NCI-H774 (cell line): ENCODE measurements at places on chromosomes 6 and 20.

- DNase-seq, result no peak
Observed at GRCh38 chr6:104400844-104401243, 458.9 kb downstream of the HACE1 start.

GRCh38 chr6:90249458-90249857, 47.2 kb downstream of the BACH2 start:
- no peak for DNase-seq

DNA sequence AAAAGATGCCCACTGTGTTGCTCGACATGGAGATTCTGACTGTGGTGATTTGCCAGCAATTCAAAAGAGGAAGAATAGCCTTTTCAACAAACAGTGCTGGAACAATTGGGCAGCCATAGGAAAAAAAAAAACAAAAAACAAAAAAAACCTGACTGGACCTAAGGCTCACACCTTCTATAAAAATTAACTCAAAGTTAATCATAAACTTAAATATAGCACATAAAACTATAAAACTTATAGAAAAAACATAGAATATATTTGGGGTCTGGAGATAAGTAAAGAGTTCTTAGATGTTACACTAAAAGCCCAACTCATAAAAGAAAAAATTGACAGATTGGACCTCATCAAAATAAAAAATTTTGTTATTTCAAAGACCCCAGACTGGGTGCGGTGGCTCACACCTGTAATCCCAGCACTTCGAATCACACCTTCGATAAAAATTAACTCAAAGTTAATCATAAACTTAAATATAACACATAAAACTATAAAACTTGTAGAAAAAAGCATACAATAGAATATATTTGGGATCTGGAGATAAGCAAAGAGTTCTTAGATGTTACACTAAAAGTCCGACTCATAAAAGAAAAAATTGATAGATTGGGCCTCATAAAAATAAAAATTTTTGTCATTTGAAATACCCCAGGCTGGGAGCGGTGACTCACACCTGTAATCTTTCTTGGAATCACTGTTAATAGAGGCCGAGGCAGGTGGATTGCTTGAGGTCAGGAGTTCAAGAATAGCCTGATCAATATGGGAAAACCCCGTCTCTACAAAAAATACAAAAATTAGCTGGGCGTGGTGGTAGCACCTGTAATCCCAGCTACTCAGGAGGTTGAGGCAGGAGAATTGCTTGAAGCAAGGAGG, 115.6 kb upstream of the FAM83B start:
- no peak for DNase-seq

GRCh38 chr6:132491303-132491702, 21.6 kb downstream of the STX7 start:
- DNase-seq, result no peak

DNA sequence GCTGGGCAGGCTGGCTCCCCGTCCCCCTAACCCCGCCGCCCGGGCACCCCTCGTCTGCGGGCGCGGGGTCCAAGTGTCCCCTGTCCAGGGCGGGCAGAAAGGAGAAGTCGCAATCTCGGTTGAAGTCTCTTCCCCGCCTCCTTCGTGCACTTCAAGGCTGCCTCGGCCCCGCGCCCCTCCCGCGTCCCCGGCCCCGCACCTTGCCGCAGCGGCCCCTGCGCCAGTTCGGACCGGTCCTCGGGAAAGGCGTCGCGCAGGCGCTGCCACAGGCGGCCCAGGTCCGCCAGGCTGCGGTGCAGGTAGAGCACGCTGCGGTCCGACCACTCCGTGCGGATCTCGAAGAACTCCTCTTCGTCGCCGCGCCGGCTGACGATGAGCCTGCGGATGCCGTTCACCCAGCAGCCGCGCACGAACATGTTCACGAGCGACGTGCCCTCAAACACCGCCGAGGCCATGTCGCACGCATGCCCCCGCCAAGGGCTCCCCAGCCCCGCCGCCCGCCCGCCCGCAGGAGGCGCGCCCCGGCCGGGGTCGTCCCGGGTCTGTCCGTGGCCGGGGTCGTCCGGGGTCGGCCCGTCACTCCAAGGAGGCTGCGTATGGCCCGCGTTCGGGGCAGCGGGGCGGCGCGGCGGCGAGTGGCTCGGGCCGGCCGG, at the start of gene PXDC1:
TSS of gene PXDC1 (minus strand) at position 637 of the 653 bp plus-strand sequence. CDS start at position 455, 182 bp downstream.
- no peak for DNase-seq

GRCh38 chr20:969868-970267, 32.2 kb downstream of the RSPO4 start:
- DNase-seq, result no peak

DNA sequence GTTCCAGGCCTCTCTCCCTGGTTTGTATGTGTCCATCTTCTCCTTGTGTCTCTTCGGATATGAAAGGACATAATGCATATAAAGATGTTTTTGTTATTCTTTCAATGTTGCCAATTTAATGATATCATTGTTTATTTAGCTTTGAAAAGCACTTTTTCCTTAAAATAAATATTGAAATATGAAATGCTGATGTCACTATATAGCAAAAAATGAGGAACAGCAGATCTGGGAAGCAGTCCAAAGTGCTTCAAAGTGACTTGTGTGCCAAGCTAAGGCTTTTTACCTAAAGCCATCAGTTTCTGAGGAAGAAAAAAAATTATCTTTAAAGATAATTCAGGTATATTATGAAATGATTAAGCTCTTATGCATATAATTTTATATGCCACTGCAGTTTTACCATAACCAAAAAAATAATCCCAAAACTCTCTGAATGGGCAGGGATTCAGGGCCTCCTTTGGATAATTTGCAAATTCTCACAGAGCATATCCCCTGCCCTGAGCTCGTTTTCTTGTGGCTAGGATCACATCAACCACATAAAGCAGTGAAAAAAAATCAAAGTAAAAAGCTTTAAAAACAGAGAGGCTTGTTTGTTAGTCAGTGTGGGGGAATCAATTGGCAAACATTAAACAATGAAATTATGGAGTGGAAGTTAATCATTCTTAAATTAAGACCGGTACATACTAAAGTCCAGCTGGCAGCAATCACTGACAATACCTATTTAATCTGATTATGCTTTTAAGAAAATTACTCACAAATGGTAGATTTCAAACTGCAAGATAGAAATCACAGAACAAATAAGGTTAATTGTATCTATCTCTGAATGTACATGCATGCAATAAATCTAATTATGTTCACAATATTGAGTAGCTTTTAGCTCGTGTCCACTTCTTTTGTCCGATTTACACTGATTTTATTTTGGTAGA, 1027.9 kb upstream of the ADGRB3 start:
- peak; percentile 77 for DNase-seq

- DNase-seq, result no peak
Observed at GRCh38 chr6:74066168-74066871, 370.3 kb downstream of the CD109 start.

- no peak for DNase-seq
Observed at GRCh38 chr20:10579942-10580341, 93.9 kb downstream of the JAG1 start.

- DNase-seq, result no peak
Observed at GRCh38 chr20:43506238-43506637, 1.3 kb upstream of the L3MBTL1 start.

- DNase-seq, result no peak
Observed at GRCh38 chr6:47195011-47195650, 114.6 kb downstream of the TNFRSF21 start.

- no peak for DNase-seq
Observed at GRCh38 chr6:73832313-73832712, 136.3 kb downstream of the CD109 start.

DNA sequence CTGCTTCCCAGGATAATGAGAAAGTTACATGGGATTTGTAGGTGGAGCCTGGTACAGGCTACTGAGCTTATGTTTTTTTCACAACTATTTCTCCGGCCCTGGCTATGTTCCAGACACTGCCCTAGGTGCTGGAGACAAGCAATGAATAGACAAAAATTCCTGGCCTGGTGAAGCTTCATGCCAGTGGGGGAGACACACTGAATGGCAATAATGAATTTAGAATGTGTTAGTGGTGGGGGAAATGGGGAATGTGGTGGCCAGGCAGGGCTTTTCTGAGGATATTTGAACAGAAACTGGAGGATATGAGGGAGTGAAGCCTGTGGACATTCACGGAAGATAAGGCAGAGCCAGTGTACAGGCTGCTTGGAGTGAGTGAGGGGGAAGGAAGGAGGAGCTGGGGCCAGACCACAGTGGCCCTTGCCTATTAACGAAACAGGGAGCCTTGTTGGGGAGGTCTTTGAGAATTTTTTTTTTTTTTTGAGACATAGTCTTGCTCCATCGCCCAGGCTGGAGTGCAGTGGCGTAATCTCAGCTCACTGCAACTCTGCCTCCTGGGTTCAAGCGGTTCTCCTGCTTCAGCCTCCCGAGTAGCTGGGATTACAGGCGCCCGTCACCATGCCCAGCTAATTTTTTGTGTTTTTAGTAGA, 6.6 kb downstream of the FOXS1 start:
- DNase-seq, result no peak

DNA sequence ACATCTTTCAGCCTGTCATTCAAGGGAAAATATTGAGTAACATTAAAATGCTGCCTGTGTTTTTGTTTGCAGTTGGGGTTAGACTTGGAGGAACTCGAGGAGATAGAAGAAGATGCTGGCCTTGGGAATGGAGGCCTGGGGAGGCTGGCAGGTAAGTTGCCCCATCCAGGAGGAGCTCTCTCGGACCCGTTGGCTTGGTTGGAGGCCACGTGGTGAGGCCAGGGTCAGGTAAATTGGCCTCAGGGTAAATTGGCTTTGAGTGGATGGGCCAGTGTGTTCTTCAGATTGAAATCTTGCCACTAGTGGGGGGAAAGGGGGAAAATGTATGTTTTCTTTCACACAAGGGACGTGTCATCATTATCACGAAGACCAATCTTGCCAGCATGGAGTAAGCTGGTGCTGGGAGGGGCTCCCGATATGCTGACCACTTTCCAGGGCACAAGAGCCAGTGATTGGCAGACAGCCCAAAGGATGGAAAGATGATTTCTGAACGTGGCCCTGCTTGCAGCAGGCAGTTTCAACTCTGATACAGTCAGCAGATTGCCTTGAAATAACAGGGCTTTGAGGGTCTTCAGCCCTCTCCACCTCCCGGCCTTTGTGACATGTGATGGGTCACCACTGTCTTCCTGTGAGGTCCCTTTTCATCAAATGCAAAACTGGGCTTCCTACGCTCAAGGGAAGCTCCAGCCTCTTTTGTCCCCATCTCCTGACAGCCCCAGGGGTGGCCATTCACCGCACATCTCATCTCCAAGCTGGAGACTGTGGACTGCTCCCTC, 21.4 kb downstream of the PYGB start:
- DNase-seq, result no peak

- DNase-seq, result no peak
Observed at GRCh38 chr6:45533386-45533785, 155.7 kb upstream of the SUPT3H start.

DNA sequence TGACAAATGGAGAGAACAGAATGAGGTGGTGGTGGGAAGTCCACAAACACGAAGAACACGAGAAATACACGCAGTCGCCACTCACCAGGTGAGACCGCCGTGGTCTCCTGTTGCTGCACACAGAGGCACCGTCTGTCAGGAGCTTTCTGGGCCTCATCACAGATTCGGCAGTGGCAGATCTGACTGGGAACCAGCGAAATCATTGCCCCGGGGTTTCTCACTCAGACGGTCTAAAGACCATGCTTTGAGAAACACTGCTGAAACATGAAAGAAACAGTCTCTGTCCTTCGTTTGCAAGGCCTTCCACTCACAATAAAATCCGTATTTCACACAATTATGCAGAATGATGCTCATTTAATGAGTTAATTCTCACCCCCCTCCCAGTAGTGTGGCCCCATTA, 130.9 kb upstream of the AFDN start:
- no peak for DNase-seq

DNA sequence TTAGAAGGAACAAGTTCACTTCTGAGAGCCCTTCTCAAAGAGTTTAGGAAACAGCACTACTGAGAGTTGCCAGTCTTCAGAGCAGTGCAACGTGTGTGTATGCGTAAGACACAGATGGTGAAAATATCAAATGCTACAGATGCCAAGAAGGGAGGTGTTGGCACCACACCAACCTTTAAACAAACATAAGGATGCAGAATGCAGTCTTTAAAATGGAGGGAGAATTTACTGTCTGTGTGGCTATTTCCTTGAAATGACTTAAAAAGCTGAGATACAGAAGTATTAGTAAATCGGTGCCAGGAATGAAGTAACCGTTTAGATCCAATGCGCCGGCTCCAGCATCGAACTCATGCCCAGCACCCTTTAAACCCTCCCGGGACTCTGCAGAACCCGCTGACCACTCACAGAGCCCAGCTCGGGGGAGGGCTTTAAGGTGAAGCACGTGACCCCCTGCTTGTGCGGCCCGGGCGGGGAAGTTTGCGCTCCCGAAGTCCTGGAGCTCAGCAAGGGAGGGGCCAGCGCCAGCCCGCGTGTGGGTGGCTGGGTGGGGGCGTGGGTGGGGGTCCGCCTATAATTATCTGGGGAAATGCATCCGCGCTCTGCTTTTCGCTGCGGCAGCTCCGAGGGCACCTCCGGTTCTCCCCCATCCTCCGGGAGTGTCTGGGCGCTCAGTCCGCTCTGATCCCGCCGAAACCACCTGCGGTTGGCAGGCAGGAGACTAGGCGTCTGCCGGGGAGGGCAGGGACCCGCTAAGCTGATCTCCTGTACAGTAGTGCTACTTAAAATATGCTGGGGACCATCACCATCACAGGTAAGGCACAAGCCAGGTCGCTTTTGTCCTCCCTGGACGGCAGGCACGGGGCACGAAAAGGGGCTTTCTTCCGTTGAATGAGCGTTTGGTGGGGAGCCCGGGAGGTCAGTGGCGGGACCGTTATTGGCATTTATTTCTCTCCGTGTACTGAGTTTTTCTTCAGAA, 66.0 kb downstream of the ZBTB2 start:
- peak; percentile 73 for DNase-seq

DNA sequence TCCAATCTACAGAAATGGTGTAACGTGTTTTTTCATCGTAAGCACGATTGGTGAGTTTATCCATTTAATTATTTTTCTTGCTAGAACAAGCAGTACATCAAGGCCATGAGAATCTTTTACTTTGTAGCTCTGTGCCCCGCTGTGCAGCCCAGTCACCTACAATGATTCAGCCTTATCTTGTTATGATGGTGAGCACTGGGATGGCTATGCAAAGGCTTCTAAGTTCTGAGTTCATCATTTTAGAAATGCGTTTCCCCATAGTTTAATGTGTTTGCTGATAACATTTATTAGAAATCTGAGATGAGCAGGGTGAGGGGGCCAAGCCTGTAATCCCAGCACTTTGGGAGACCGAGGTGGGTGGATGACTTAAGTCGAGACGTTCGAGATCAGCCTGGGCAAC, 111.8 kb upstream of the QKI start:
- no peak for DNase-seq

- no peak for DNase-seq
Observed at GRCh38 chr6:132893772-132894490, 79.6 kb downstream of the RPS12 start.
